ENCODE measurements at places on chromosomes 7 and 10. TPM values are rescaled to one million over a fixed set of nuclear protein-coding genes. Genes with fewer than 3 reads are reported as not detected.

AGAP4 gene
- total RNA-seq = 11.6 TPM

PTPRZ1 gene
- total RNA-seq = 180 TPM

PRPF18 gene
- 32.1 TPM for total RNA-seq

FAM180A gene
- total RNA-seq = not detected

TUBB8 gene
- not detected for total RNA-seq

AKR1D1 gene
- not detected for total RNA-seq

CPEB3 gene
- 23.4 TPM for total RNA-seq

CDK14 gene
- total RNA-seq = 85.8 TPM

C10orf67 gene
- 0.54 TPM for total RNA-seq

NEURL1 gene
- 16.8 TPM for total RNA-seq

PAPOLB gene
- 3.9 TPM for total RNA-seq

USP6NL gene
- 26.0 TPM for total RNA-seq

MBL2 gene
- not detected for total RNA-seq

ADCY1 gene
- total RNA-seq = 93.5 TPM

GJD4 gene
- not detected for total RNA-seq

LIPN gene
- total RNA-seq = not detected

SORCS3 gene
- total RNA-seq = 14.8 TPM

NXPH1 gene
- total RNA-seq = 22.4 TPM

HIF1AN gene
- total RNA-seq = 22.0 TPM

NKX2-3 gene
- total RNA-seq = not detected

RELN gene
- total RNA-seq = 390 TPM

MKX gene
- 1.8 TPM for total RNA-seq

LRGUK gene
- 5.9 TPM for total RNA-seq

CCDC146 gene
- total RNA-seq = 15.8 TPM

SEMA3E gene
- 5.5 TPM for total RNA-seq

NFKB2 gene
- total RNA-seq = 3.5 TPM

HOXA2 gene
- total RNA-seq = not detected

UCMA gene
- not detected for total RNA-seq

SEMA3D gene
- 39.2 TPM for total RNA-seq

HTR7 gene
- total RNA-seq = 2.2 TPM

HYAL4 gene
- not detected for total RNA-seq

CLDN3 gene
- 0.36 TPM for total RNA-seq

RTKN2 gene
- total RNA-seq = 17.1 TPM

PBLD gene
- 12.8 TPM for total RNA-seq

GRID2IP gene
- total RNA-seq = 3.5 TPM

NPY4R gene
- total RNA-seq = 0.27 TPM

NODAL gene
- total RNA-seq = 1.00 TPM

MAD1L1 gene
- total RNA-seq = 25.0 TPM

ZKSCAN1 gene
- 57.4 TPM for total RNA-seq

ANXA8 gene
- total RNA-seq = not detected

RBM20 gene
- total RNA-seq = 0.91 TPM

ACSL5 gene
- total RNA-seq = 2.0 TPM

ECHDC3 gene
- total RNA-seq = 1.3 TPM

SLC18A3 gene
- total RNA-seq = 3.4 TPM

IL2RA gene
- not detected for total RNA-seq

PTEN gene
- 220 TPM for total RNA-seq

CNTNAP2 gene
- total RNA-seq = 137 TPM

FFAR4 gene
- 0.18 TPM for total RNA-seq

UFSP1 gene
- total RNA-seq = 2.3 TPM

SPDYE8 gene
- not detected for total RNA-seq

GPR15LG gene
- total RNA-seq = 0.36 TPM

CAMK2G gene
- 35.9 TPM for total RNA-seq

PIK3AP1 gene
- total RNA-seq = 2.1 TPM

BNIP3 gene
- total RNA-seq = 31.1 TPM
